Stimulated activated CD8-positive, alpha-beta memory T cell treated with anti-CD3 and anti-CD28 coated beads, Interleukin-2, amount 100 ng/mL, for 1 hour (primary cell): ENCODE measurements at places on chromosomes 11 and 22.

DNA sequence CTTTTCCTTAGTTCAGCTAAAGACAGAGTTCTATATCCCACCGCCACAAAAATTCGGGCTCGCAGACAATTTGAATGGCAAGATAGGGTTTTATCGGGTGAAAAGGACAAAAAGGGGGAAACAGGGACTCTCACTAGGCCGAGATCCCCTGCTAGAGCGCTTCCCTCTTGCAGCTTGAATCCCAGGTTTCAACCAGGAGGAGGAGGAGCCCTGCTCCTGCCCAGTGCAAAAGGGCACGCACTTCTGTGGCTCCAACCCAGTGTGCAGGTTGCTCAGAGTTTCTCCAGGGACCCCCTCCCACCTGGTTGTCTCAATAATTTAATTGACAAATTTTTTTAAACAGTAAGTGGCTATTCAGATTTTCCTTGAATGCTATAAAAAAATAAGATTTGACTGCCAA lies 152.6 kb upstream of the LUZP2 start:
- DNase-seq: no peak

DNA sequence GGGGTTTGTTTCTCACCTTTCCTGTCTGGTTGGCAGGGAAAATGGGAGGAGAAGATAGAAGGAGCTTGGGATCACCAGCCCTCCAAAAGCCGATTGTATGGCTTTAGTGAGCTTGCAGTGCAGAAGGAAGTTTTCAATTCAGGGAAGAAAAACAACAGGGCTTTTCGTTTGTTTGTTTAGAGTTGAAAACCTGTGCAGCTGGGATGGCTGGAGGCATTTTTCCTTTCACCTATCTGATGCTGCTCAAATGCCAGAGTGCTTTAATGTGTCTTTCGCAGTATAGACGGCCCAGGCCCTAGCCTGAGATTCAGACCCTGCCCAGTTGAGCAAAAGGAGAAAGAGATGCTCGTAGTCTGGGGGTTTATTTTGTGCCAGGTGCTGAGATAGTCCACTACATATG lies 87.9 kb downstream of the INSC start:
- no peak for DNase-seq

- no peak for DNase-seq
Observed at GRCh38 chr11:46901156-46901555, 17.2 kb downstream of the LRP4 start.

GRCh38 chr11:113546757-113547507 lies 71.7 kb upstream of the DRD2 start:
- DNase-seq: no peak
